RPMI8226 (cell line): ENCODE measurements at places on chromosomes 11 and 22.

- DNase-seq, result peak; percentile 75
Measured at GRCh38 chr22:39205344-39206021, 39.3 kb downstream of the PDGFB start.

GRCh38 chr11:60498399-60498798 is 5.8 kb downstream of the MS4A12 start:
- DNase-seq, result no peak

DNA sequence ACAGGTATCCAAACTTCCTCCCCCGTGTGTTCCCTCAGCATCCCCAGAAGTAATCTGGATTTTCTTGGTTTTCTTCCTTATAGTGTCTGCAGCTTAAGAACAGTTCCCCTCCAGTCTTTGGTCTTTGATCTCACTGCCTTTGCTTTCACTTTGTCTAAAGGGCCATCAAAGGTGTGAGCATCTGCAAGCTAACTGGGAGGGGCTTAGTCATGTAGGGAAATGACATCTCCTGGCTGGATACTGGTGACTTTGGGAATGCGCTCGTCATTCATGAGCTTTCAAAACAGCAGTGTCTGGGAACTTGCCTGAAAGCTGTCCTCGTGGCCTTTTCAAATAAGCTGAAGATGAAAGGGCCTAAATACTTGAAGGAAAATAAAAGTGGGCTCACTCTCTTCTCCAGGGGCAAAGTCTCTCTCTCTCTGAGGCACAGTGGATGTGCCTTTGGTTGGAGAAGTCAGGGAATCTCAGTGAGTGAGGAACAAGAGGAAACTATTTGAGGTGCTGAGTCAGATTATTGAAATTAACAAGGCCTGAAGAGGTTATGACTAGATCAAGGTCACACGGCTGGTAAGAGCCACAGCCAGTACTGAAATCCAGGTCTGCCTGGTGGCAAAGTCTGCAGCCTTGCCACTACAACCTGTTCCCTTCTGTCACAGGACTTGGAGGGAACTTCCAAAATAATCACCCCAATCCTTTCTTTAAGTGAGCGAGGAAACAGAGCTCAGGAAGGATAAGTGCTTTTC is 45.6 kb upstream of the TENM4 start:
- no peak for DNase-seq

DNA sequence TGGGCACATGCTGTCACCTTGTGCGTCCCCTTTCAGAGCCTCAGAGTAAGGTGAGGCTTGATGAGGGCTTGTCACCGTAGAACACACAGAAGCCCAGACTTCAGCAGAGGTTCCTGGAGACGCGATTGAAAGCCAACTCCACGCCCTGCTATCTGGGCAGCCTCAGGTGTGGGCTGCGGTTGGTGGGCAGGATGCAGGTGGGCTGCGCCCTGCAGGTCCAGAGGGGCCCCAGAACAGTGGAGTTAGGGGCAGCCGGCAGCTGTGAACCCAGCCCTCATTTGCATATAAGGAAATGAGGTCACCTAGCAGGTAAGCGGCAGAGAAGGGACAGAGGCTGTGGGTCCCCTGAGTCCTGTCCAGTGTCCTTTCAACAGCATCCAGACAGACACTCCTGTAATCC is 15.4 kb downstream of the PHLDA2 start:
- DNase-seq, result no peak

DNA sequence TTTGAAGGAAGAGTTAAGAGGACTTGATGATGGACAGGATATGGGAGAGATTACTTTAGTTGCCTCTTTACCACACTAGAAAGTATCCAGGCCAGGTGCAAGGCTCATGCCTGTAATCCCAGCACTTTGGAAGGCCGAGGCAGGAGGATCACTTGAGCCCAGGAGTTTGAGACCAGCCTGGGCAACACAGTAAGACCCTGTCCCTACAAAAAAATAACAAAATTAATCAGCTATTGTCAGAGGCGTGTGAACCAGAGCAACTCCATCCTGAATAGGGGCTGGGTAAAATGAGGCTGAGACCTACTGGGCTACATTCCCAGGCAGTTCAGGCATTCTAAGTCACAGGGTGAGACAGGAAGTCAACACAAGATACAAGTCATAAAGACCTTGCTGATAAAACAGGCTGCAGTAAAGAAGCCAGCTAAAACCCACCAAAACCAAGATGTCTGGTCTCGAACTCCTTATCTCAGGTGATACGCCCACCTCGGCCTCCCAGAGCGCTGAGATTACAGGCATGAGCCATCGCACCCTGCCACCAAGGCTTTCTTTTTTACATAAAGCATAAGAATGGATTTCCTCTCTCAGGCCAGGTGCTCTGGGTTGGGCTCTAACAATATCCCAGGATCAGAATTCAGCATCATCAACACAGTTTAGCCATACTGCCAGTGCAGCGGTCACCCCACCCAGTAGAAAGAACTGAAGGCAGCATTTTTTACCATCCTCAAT is 17.8 kb downstream of the PI4KA start:
- no peak for DNase-seq

GRCh38 chr11:57604296-57605027 is 7.0 kb downstream of the SERPING1 start:
- DNase-seq, result no peak
